Uterus (tissue), 4 donors: ENCODE measurements at places on chromosomes 13 and 19. TPM values are rescaled to one million over a fixed set of nuclear protein-coding genes. Genes with fewer than 3 reads are reported as not detected.

Gene SHISA7
- not detected for total RNA-seq

Gene SERPINE3
- not detected for total RNA-seq

Gene TPTE2
- not detected for total RNA-seq

Gene TNFRSF19
- 2.0 TPM for total RNA-seq

DNA sequence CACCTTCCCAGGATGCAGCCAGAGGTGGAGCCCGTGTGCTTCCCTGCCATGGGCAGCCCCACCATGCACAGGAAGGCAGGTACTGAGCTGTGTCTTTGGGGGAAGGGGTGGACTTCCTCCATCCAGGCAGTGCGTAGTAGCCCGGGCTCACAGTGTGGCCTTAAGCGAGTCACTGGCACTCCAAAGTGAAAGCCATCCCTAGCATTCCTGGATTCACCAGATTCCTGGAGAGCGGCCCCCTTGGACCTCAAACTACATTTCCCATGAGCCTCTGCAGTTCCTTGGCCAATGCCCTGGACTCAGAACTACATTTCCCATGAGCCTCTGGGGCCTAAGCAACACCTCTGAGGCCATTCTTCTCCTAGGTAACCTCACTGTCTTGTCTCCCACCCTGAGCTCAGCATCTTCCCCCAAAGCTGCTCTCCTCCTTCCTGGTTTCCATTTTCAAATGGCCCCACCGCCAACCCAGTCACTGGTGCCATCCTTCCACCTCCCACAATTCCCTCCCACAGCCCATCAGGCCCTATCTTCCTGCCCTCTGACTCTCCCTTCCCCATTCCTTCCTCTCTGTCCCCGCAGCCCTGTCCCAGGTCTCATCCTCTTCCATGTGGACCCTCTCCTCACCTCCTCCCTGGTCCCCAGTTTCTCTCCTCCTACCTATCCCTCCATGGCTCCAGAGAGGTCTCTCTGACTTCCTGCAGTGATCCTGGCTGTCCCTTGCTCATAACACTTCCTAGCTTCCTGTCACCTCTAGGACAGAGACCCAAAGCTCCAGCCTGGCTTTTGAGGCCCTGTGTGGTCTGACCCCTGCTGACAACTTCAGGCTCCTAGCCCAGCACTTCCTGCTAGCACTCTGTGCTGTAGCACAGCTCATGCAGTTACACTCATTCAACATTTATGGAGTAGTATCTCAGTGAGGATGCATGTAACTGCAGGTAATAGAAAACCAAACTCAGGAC is at the start of gene C19orf81:
TSS of gene C19orf81 (plus strand) at position 13 of the 959 bp plus-strand sequence. CDS start at position 13, 0 bp downstream.
- H3K36me3 ChIP-seq: no peaks in the 10 kb centered on the region
- H3K27me3 ChIP-seq: peaks cover 3% of the 10 kb centered on the region
- H3K27ac ChIP-seq: no peak within 1 kb of the TSS
- H3K4me3 ChIP-seq: no peak within 1 kb of the TSS

GRCh38 chr13:27403727-27404385 is 20.6 kb upstream of the GTF3A start:
- H3K36me3 ChIP-seq: no peaks in the 10 kb centered on the region
- H3K4me1 ChIP-seq: no peaks in the 10 kb centered on the region
- H3K4me3 ChIP-seq: no peak overlapping the region
- H3K27me3 ChIP-seq: no peaks in the 10 kb centered on the region
- no peak overlapping the region for H3K27ac ChIP-seq
- no peak for DNase-seq

- no peaks in the 10 kb centered on the region for H3K4me1 ChIP-seq
- no peak overlapping the region for H3K4me3 ChIP-seq
- H3K27me3 ChIP-seq: no peaks in the 10 kb centered on the region
- H3K27ac ChIP-seq: no peak overlapping the region
- no peaks in the 10 kb centered on the region for H3K36me3 ChIP-seq
- no peak for DNase-seq
Observed at GRCh38 chr13:33089311-33089710, 73.1 kb downstream of the KL start.

- no peaks in the 10 kb centered on the region for H3K27me3 ChIP-seq
- no peak for DNase-seq
- no peak overlapping the region for H3K27ac ChIP-seq
- H3K36me3 ChIP-seq: no peaks in the 10 kb centered on the region
- no peak overlapping the region for H3K4me3 ChIP-seq
Observed at GRCh38 chr13:48028066-48028465, 9.5 kb upstream of the NUDT15 start.

DNA sequence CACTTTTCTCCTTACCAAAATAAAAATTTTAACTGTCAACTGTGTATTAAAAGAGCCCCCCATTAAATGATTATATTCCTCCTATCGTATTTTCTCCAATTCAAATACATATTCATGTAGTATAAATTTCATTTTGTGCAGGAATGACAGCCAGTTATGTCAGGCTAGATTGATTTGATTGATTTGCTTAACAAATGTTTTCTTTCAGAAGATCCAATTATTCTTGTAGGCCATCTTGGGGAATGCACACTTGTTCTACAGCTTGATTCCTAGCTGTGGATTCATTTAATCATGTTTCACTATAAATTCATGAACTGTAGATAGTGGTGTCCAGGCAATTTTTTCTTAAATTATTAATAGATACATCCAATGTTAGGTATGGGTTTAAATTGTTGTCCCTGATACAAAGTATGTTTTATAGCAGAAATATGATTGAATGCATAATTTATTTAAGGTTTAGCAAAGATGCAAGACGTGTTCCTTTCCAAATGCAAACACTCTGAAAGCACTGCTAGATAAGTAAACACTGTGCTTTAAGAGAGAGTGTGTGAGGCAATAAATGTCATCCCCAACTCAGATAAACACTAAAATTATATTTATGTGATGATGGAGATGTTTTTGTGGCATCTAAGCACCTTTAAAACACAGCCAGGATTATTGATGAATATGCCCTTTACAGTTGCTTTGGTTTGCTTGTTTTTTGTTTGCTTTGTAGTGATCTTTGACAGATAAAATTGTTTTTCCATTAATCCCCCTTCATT is 531.1 kb downstream of the DCT start:
- no peaks in the 10 kb centered on the region for H3K36me3 ChIP-seq
- no peak overlapping the region for H3K4me3 ChIP-seq
- no peak for DNase-seq

DNA sequence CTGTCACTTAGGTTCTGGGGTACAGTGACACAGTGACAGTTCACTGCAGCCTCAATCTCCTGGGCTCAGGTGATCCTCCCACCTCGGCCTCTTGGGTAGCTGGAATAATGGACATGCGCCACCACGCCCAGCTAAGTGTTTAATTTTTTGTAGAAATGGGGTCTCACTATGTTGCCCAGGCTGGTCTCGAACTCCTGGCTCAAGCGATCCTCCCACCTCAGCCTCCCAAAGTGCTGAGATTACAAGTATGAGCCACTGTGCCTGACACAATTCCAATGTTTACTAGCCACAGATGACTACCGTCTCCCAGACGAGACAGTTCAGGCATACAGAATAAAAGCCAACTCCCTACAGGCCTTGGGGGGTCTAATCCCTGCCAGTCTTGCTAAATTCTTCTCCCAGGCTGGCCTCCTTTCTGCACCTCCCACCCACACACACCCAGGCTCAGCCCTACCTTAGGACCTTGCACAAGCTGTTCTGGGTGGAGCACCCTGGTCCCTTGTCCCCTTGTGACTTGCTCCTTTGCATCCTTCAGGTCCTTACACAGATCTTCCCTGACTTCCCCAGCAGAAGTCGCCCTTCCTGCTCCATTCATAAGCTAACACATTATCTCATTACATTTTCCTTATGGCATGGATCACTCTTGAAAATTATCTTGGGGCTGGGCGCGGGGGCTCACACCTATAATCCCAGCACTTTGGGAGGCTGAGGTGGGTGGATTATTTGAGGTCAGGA is 106.4 kb downstream of the INSR start:
- no peak overlapping the region for H3K4me3 ChIP-seq
- H3K27me3 ChIP-seq: no peaks in the 10 kb centered on the region
- peak overlapping the region; percentile 41 for H3K27ac ChIP-seq
- no peaks in the 10 kb centered on the region for H3K4me1 ChIP-seq
- DNase-seq: no peak

GRCh38 chr13:21638319-21639282 is 32.3 kb upstream of the FGF9 start:
- DNase-seq: peak; percentile 18
- H3K4me1 ChIP-seq: no peaks in the 10 kb centered on the region
- H3K4me3 ChIP-seq: no peak overlapping the region

GRCh38 chr19:51148580-51148979 is 6.5 kb downstream of the SIGLEC7 start:
- H3K4me3 ChIP-seq: no peak overlapping the region
- no peaks in the 10 kb centered on the region for H3K27me3 ChIP-seq
- no peaks in the 10 kb centered on the region for H3K4me1 ChIP-seq
- no peak overlapping the region for H3K27ac ChIP-seq
- no peak for DNase-seq

DNA sequence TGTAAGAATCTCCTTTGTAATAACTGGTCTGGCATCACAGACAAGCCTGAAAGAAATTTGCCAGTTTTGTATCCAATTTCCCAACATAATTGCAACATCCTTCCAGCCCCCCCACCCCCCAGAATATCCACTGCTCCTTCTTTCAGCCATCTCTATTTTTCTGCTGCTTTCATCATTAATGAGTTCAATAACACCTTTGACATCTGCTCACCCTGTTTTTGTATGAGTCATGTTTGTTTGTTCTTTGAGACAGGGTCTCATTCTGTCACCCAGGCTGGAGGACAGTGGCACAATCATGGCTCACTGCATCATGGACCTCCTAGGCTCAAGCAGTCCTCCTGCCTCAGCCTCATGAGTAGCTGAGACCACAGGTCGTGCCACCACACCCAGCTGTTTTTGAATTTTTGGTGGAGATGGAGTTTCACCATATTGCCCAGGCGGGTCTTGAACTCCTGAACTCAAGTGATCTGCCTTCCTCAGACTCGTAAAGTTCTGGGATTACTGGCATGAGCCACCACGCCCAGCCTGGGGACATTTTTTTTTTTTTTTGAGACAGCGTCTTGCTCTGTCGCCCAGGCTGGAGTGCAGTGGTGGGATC is 7.0 kb upstream of the ZC3H4 start:
- H3K4me1 ChIP-seq: no peaks in the 10 kb centered on the region
- no peaks in the 10 kb centered on the region for H3K27me3 ChIP-seq
- no peak for DNase-seq
- no peaks in the 10 kb centered on the region for H3K36me3 ChIP-seq
- H3K4me3 ChIP-seq: no peak overlapping the region
